HuH-7.5 (cell line): ENCODE measurements at places on chromosomes 6 and 20.

DNA sequence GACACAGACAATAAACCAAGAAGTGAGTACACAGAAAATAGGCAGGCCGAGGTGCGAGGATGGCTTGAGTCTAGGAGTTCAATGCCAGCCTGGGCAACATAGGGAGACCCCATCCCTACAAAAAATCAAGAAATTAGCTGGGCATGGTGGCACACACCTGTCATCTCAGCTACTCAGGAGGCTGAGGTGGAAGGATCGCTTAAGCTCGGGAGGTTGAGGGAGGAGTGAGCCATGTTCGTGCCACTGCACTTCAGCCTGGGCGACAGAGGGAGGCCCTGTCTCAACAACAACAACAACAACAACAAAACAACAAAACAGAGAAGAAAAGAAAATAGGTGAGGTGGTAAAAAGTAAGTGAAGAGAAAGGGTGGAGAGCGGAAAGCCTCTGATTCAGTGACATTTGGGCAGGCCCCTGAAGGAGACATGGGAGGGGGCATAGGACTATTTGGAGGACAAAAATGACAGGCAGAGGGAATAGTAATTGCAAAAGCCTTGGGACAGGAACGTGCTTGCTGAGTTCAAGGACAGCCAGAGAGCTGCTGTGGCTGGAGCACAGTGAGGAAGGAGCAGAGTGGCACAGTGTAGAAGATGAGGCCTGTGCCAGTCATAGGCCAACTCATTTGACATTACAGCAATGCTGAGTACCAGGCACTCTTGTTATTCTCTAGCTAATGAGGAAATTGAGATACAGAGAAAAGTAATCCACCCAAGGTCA, 160.6 kb downstream of the VEGFA start:
- no peak for DNase-seq

- no peak for DNase-seq
These were observed 6.1 kb upstream of the ZMYND8 start for GRCh38 chr20:47362361-47363219.

GRCh38 chr20:16477632-16478031, 95.6 kb downstream of the KIF16B start:
- no peak for DNase-seq

DNA sequence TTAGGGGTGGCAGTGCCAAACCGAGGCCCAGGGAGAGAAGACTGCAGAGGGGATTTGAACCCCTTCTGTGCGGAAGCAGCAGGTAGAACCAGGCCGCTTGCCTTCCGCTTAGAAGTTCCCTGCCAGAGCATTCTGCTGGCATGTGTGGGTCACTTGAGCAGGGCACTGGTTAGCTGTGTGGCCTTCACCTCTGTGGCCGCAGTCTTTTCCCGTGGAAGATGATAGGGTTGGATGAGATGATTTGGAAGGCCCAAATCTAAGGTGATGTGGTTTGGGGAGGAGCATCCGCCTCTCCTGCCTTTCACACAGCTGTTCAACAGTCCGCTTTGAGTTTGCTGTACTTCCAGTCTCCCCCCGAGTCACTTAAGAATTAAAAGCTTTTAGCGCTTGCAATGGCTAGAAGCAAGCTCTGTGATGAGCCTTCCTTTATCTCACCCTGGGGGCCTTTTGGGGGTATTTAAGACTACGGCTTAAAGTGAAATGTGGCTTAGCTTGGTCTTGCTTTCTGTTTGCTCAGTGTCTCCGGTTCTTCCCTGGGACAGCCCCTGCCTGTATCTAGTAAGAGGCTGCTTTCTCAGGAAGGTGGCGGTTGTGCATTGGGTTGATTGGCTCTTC, 743 bp downstream of the CMTR1 start:
- DNase-seq, result no peak

DNA sequence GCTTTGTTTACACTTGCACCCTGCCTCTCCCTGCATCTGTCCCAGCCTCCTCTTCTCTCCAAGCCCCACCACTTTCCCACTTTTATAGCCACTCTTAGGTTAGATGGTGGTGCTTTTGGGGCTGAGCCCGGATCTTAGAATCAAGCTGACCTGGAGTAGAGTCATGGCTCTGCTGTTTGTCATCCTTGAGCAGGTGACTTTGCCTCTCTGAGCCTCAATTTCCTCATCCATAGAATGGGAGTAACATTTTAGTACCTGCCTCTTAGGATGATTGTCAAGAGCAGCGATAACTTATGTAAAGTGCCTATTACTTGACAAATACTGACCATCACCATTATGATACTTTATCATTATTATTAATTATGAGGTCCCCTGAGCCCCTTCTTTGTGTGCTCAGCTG, 48.2 kb downstream of the CPNE5 start:
- DNase-seq, result no peak

- DNase-seq, result peak; percentile 53
These were observed 936 bp downstream of the ZDHHC14 start for GRCh38 chr6:157381631-157382621.

- DNase-seq, result no peak
These were observed 202.3 kb downstream of the RPS12 start for GRCh38 chr6:133016631-133017030.

DNA sequence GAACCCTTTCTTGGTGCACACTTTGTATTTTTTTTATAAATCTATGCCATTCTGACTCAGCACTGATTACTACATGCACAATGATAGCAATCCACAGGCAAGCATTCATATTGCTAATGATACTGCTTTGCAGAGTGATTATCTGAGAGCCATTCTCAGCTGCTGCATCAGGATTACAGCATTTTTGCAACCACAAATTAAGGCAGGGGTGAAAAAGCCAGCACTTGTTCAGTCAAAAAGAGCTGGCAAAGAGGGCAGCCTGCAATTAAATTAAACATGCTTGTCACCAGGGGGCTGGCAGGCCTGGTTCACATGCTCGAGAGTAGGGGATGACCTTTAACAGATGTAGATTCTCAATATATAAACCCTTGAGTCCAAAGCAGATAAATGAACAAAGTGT, 40.7 kb upstream of the SLC17A4 start:
- DNase-seq, result no peak

DNA sequence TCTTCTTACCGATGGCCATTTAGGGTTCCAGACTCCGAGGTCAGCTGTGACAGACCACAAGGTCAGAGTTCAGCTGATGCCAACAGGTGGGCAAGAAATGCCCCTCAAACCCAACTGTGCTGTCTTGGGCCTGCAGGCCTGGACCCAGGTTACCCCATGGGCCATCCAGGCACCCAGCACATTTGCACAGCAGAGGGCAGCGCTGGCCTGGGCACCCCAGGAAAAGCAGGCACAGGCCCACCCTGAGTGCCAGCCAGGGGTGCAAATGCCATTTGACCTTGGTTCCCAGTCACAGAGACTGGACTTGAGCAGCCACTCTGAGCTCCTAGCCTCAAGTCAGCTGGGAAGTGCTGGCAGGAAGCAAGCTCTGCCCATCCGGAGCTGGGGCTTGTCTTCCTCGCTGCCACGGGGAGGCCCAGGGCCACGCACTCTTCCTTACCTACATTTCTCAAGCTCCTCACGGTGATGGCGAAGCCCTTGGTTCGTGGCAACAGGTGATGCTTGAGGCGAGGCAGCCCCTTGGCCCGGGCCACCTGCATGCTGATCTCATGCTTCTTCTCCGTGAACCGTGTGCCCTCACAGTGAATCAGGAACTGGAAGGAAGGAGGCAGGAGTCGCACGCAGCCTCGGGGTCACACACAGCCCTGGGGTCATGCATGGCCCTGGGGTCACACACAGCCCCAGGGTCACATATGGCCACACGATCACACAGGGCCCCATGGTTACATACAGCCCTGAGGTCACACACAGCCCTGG, 120.8 kb downstream of the AGPAT4 start:
- no peak for DNase-seq

DNA sequence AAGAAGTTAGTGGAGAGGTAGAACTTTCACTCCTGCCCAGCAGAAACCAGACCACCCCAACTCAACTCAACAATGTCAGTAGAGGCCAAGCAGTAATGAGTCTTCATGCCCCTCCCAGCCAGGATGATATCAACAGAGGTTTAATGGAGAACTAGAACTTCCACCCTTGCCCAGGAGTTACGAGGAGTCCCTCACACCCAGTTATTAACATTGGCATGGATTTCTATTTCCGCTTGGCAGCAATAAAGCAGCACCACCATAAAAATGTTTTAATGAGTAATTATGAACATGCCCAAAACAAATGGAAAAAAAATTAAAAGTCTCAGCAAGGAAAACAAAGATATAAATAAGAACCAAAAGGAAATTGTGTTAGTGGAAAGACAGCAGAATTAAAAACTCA, 40.7 kb upstream of the ID4 start:
- no peak for DNase-seq

GRCh38 chr6:144250276-144250675, 34.9 kb upstream of the UTRN start:
- no peak for DNase-seq

DNA sequence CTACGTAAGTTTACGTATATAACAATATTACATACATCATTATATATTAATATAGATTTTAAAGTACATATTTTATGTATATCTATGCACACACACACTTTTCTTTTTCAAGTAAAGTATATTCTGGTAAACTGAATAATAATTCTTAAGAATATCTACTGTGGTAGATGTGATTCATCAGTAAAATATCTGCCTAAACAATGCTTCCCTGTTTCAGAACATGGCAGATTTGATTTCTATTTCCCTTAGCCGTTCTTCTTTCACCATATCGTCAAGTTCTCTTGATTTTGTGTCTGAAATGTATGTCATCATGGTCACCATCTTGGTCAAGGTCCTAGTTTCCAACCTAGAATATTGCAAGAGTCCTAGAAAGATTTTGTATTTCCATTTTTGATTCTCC, 195.6 kb downstream of the HDGFL1 start:
- DNase-seq, result no peak

DNA sequence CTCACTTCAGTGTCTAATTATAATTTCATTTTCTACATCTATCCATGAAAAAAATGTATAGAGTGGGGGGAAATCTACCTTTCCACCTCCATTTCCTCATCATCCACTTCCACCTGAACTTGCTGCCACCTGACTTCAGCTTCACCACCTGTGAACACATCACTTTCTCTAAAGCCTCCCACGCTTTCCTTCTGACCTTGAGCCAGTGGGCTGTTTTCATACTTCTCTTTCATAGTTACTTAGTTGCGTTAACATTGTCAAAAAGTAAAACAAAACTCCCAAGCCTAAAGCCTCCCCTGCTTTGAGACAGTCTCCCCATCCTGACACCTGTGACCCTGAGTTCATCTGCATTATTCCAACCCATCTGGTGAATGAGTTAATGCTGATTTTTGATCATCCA, 47.3 kb downstream of the KLHL31 start:
- DNase-seq, result no peak

DNA sequence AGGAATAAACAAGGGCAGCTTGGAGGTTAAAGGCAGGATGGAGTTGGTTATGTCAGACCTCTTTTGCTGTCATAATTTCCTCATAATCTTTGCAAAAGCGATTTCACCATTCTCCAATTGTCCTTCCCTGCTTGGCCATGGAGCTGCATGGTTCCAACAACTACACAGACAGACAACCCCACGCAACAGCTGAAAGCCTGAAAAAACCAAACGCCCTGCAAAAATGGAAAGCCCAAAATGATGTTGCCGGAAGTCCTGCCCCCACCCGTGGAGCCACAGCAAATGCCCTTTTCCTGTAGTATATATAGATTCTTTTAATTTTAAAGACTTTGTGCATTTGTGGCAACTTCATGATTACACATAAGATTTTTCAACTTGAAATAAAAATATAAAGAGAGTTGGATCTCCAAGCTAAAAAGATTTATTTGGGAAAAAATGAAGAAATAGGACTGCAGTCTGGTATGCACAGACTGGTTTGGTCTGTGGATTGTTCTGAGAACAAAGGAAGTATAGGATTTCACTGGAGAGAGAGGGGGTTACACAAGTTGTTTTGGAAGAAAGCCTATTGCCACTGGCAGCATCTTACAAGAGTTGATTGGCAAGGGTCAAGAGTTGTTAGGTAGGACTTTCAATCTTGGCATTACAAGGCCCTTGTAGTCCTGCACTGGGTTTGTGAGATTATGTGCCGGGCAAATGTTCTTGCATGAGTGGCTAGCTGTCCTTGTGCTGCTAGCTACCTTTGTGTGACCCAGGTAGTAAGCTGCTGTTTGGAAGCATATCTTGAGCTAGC, 190.0 kb downstream of the C6orf118 start:
- DNase-seq, result no peak
